Activated B cell treated with CpG ODN at 0.5 μM for 24 hours (primary cell): ENCODE measurements at places on chromosomes 6 and 20.

- no peak for DNase-seq
Measured at GRCh38 chr6:157614026-157614568, 208.9 kb upstream of the SNX9 start.

DNA sequence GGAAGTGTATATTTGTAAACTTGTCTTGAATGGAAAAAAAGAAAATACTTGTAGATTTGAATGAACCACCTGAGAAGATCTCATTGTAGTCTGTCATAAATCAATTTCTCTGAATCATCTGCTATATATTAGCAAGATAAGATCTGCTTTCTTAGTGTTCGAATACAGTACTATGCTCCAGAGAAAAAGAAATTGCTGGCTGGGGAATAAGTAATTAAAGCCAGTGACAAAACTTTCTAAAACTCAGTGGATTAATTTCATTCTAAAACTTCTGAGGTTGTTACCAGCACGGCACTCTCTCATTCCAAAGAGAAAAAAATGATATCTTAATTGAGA is 22.4 kb upstream of the MROH8 start:
- no peak for DNase-seq

GRCh38 chr20:32622585-32623468 is 37.7 kb upstream of the NOL4L start:
- no peak for DNase-seq

- DNase-seq, result no peak
Measured at GRCh38 chr20:31608251-31608945, 3.3 kb downstream of the ID1 start.

GRCh38 chr6:4717124-4717523 is 59.1 kb upstream of the CDYL start:
- no peak for DNase-seq

- no peak for DNase-seq
Measured at GRCh38 chr6:84588697-84589080, 175.7 kb downstream of the TBX18 start.

- no peak for DNase-seq
Measured at GRCh38 chr6:111503660-111504059, 20.6 kb upstream of the REV3L start.

GRCh38 chr6:49528571-49528970 is 21.9 kb upstream of the C6orf141 start:
- DNase-seq, result no peak

GRCh38 chr20:60224914-60225313 is 266.7 kb downstream of the CDH26 start:
- DNase-seq, result no peak

DNA sequence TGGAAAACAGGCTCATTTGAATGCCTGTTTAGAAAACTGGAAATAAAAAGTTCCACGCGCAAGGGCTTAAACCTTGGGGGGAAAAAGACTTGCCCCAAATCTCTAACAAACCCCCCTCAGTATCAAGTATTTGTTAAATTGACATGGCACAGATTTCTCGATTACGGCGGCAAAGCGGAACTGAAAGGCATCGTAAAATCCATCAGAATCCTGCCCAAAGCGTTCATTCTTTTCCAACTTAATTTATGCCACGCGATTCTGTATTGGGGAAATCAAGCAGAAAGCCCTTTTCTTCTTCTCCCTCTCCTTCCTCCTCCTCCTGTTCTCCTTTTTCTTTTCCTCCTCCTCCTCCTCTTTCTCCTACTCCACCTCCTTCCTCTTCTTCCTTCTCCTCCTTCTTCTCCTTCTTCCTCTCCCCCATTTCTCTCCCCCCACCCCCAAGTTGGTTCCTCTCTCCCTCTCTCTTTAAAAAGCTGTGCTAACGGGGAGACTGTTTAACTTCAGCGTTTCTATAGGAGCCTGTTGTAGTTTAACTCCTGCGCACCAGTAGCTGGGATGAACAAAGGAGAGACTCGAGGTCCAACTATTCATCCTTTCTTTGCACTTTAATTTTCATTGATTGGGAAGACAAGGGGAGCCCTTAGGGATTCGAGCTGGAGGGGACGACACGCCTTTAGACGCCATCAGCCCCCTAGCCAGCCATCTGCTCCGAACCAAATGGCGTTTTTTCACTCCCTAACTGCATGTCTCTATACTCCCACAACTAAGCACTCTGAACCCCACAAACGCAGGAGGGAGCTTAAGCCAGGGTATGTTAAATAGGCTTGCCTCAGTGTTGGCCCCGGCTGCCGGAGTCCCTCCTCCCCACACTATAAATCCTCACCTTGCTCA is 2.7 kb upstream of the DLL1 start:
- no peak for DNase-seq

DNA sequence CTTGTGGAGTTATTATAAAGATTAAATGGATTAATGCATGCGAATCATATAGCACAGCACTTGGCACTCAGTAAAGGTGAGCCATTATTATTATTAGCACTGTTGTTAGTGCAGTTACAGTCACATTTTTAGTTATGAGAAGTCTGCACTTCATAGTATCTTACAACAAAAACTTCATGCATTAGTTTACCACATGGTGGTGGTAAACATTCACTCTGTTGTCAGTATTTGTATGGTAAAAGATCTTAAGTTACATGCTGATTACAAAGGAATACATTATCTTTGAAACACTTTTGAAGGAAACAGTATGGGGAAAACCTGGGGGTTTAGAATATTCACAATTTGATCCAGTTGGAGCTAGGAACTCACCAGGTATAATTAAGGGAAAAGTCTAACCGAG is 20.8 kb downstream of the TMEM14A start:
- no peak for DNase-seq

GRCh38 chr20:33948480-33948879 is 45.2 kb upstream of the RALY start:
- no peak for DNase-seq

DNA sequence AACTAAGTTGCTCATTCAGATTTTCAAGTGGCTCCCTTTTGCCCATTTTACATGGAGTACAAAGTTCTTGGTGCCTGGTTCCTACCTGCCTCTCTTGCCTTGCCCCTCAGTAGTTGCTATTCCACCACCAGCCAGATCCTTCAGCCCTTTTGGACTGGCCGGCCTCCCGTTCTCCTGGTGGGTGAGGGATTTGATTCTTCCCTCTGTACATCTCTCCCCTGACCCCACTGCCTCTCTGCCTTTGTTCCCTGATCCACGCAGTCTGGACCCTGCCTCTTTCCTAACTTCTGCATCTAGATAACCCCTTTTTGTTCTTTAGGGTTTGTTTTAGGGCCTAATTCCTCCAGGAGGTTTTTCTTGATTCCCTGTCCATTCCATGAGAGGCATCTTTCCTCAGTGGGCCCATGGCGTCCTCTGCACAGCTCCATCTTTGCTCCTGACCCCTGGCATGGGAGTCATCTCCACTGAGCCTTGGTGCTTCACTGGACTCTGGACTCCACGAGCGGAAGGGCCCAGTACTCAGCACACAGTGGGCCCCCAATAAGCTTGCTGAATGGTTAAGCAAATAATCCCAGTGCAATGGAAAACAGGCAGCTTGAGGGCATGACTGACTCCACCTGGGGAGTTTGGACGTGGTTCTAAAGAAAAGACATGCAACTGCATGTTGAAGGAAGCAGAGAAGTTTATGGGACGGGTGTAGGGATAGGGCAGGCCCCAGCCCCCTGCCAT is 309.3 kb upstream of the SUPT3H start:
- no peak for DNase-seq

DNA sequence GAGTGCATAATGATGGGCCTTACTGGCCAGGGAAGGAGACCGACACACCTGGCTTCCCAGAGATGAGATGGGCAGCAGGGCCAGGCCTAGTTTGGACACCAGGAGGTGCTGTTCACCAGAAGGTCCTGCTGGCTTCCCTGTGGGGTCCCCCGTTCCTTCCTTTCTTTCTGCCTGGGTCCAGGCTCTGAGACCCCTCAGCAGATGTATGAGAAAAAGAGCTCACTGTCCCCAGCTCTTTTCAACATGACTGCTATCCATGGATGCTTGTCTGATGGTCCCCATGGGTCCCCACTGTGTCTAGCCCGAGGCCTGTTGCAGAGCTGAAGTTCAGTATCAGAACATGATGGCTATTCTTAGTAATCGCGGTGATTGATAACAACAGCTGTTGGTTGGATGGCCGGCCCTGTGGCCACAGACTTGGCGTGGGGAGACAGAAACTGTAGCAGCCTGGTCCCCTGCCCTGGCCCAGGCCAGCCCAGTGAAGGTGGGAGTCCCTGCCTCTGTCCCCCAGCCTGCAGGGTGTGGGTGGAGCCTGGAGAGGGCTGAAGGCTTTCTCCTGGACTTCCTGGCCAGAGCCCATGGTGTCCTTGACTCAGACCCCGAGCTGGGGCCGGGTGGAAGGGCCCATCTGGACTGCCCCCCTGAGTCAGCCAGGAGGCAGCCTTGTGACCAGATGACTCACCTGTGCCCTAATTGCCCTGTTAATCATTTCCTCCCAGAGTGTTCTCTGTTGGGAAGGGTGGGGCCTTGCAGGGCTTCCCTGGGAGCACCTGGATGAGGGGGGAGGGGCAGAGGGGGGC is 9.9 kb upstream of the BAK1 start:
- peak; percentile 44 for DNase-seq

GRCh38 chr20:51910321-51911050 is 108.2 kb upstream of the SALL4 start:
- DNase-seq, result no peak

- no peak for DNase-seq
Measured at GRCh38 chr6:42349753-42350511, 101.8 kb downstream of the TRERF1 start.

- no peak for DNase-seq
Measured at GRCh38 chr20:45704969-45705637, at the start of gene WFDC10B. Gene WFDC10B, minus strand, starts transcription at chr20:45705019. Its CDS starts 19,027 bp downstream, at chr20:45685992.

GRCh38 chr20:63789836-63790571 is 41.1 kb downstream of the ZBTB46 start:
- no peak for DNase-seq

DNA sequence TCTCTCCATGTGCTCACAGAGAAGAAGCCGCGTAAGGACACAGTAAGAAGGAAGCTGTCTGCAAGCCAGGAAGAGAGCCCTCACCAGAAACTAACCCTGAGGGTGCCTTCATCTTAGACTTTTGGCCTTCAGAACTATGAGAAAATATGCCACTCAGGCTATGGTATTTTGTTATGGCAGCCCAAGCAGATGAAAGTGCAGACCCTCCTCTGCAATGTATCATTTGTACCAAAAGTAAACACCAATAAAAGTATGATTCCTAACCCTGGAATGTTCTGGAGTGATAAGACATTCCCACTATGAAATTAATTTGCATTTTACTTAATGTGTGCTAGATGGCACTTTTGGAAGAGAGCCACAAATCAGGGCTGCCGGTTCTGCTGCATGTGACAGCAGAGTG is 594.3 kb downstream of the UTRN start:
- DNase-seq, result no peak
